ENCODE measurements at places on chromosomes 3 and 15. TPM values are rescaled to one million over a fixed set of nuclear protein-coding genes. Genes with fewer than 3 reads are reported as not detected.

The ACTL6A gene
- 26.5 TPM for total RNA-seq

The IL16 gene
- 42.7 TPM for total RNA-seq

The TNNC1 gene
- total RNA-seq, result 2.4 TPM

The ACAN gene
- total RNA-seq, result not detected

The CCNB2 gene
- total RNA-seq, result 1.0 TPM

The SLC22A13 gene
- total RNA-seq, result 0.95 TPM

The GRK7 gene
- total RNA-seq, result not detected

The PRR23A gene
- not detected for total RNA-seq

Measured in omental fat pad (tissue), 4 donors.